ENCODE measurements at places on chromosomes 11 and 22.

- DNase-seq, result no peak
These were observed 12.0 kb downstream of the ST14 start for GRCh38 chr11:130171534-130171933.

DNA sequence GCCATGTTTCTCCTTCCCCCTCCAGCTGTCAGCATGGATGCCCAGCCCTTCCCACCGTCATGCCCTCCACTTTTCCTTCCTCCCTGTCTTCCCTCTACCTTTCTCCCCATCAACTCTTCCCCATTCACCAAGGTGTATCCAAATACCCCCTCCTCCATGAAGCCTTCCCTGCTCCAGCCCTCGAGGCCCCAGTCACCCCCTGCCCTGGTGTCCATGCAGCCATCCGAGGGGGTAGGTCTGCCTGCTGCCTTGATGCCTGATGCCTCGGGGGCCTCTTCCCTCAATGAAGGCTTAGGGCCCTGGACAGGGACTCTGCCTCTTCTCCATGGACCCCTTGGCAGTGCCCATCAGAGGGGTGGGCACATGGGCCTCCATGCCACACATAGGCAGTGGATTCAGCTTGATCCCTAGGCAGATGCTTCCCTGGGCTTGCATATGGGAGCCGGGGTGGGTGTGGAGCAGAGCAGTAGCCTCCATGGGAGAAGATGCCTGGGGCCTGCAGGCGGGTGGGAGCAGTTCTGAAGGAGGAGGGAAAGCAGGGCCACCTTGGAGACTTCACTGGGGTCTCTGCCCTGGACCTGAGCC is 795.8 kb downstream of the BRD1 start:
- DNase-seq, result no peak

GRCh38 chr22:25774575-25775026 is 32.6 kb downstream of the MYO18B start:
- DNase-seq, result no peak

DNA sequence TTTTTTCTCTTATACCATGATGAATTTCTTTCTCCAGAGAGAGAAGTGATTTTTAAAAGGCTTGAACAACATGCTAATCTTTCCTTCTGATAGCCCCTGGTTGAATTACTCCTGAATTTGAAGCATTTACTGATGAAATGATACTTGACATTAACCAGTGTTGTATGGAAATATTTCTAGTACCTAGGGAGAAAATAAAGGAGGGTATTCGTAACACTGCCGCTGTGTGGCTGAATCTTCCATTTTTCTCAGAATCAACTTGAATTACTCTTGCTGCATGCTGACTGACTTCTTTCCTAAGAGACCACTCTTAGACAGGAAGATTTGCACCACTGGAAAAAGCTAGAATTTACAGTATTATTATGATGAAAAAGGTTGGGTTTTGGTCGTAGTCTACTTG is 118.3 kb downstream of the FAT3 start:
- DNase-seq, result no peak

DNA sequence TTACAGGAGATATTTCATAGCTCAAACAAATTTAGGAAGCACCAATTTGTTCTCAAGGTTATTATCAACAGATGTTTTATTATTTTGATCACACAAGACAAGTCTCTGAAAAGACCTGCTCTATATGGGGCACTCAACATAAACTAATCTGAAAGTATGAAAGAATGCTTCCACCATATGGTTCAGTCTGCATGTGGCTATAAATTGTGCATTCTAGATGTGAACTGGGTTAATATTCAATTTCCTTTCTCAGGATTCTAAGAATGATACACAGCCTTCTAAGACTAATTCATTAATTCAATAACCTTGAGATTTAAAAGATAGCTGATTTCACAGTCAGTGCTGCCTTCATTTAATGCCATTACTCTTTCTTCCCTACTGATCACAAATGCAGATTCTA is 851.3 kb upstream of the CCDC90B start:
- no peak for DNase-seq

DNA sequence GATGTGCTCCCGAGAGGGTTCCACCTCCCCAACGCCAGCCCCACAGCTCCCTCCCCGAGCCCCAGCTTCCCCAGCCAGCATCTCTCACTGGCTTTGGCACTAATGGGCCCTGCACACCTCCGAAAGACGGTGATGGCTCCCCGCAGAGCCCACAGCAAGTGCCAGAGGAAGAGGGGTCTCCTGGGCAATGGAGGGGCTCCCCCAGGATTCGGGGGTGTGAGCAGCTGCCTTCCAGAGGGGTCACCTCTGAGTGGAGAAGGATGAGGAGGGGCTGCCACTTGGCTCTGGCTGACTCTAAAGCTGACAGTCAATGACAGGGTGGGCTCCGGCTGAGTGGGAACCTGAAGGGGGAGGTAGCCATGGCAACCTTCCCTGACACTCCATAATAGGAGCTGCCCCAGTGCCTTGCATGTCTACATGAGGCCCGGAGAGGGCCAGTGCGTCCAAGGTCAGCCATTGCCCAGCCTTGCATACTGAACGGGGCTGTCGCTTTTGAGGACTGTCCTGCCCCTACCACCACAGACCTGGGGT is 98.6 kb upstream of the SYT13 start:
- DNase-seq, result no peak
